ENCODE measurements at places on chromosomes 5 and 9.

DNA sequence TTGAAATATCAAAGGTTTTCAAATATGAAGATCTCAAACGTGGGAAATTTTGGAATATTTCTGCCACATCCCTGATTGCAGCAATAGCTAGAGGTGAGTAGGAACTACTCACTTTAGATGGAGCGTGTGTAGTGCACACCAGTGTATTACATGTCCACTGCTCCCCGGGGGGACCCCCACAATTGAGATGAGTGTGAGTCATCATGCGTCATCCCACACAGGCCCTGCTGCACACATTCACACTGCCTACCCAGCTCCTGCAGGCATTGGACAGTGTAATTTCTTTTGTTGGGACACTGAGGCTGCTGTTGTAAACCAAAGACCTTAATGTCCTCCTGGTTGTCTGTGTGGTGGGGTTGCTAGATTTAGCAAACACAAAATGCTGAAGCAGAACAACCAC is 280.0 kb downstream of the GAS1 start:
- no peak for DNase-seq

- no peak for DNase-seq
Measured at GRCh38 chr5:77725616-77726015, 50.5 kb downstream of the TBCA start.

DNA sequence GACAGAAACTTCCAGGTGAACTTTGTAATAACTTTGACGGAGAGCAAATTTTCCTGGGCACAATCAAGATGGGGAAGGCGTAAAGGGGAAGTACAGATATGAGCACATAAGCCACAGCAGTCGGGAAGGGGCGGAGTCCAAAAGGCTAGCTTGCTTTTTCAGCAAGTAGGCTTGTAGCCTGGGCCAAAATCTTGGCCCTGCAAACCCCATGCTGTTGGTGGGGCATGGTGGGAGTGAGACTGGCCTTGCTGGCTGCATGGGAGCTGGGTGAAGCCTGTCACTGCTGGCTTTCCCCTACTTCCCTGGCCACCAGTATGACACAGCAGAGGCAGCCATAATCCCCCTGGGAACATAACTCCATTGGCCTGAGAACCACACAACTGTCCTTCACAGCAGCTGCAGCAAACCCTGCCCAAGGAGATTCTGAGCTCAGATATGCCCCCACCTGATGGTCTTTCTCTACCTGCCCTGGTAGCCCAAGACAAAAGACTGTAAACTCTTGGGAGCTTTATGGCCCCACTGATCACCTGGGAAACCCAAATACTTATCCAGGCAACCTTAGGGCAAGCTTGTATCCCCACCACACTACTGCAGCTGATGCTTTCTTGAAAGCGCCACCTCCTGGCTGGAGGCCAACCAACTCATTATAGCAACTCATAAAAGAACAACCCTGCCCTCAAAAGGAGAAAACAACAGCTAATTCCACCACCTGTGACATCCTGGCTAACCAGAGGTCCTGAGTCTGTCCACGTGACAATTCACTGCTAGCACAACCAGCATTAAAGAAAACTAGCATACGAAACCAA is 24.0 kb downstream of the DCTN4 start:
- DNase-seq = no peak

GRCh38 chr9:592225-592624 is 249.3 kb upstream of the DMRT1 start:
- no peak for DNase-seq

DNA sequence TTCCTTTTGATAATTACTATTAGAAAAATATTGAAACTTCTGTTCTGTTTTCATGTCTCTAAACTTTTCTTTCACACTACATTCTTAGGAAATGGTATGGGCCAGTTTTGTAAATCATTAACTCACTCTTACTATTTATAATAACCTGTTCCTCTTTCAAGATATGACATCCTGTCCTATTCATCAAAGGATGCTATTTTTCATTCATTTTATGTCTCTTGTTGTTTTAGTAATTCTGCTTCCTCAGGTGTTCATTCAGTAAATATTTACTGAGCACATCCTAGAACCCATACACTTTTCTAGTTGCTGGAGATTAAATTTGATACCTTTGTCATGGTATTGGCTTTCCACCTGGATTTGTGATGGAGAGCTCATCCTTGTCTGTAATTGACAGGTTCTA is 58.0 kb downstream of the GDA start:
- no peak for DNase-seq

DNA sequence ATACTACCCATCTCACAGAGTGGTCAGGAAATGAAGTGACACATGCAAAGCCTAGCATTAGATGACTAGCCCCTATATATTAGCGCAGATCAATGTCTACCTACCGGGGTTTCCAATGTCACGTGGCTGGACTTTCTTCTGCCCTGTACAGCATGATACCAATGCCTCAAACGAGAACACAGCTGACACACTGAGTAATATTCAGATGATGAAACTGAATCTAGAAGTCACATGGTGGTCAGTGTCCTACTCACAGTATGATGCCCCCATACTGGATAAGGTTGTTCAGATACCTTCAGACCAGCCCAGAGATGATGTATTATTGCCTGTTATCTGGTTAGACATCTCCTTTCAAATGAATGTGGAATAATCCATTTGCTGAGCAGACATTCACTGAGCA is 71.1 kb upstream of the FRRS1L start:
- DNase-seq = no peak

DNA sequence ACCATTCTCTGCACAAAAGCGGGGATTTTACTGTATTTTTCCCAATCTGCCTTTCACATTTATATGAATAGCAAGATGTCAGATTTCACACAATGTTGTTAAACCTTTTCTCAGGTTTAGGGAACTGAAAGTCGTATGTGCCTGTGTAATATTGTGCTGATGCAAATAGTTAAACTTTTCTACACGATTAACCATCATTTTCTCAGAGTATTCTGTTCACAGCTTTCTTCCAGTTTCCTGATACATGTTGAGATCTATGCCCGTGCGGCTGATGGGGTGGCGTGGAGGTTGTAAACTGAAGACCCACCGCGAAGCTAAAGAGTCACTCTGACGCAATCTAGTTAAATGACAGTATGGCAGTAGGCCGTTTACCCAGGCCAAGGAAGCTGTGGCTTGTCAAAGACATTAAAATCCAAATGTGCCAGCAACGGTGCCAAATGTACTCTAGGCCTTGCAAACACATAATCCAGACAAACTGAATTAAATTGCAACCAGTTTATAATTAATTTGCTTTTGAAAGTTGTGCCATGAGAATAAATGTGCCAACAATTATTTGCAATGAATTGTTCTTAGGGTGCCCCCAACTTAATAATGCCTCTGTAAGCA is 145.7 kb downstream of the EBF1 start:
- no peak for DNase-seq

DNA sequence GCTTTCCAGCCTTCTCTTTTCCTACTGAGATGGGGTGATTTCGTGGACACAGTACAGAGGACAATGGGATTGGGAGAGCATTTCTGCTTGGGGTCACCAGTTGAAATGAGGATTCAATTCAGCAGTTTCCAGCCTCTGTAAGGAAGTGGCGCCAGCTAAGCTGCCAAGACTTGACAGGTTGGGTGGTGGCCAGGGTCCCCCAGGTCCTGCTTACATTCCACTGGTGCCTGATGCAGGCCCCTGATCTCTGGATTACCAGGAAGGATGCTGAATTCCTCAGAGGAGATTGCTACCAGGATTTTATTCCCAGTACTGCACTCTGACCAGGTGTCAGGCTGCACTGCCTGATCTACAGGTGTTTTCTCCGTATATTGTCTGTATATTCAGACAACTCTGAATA is 119.7 kb downstream of the PSD2 start:
- DNase-seq = no peak

GRCh38 chr5:144566747-144567420 is 396.2 kb downstream of the KCTD16 start:
- no peak for DNase-seq

DNA sequence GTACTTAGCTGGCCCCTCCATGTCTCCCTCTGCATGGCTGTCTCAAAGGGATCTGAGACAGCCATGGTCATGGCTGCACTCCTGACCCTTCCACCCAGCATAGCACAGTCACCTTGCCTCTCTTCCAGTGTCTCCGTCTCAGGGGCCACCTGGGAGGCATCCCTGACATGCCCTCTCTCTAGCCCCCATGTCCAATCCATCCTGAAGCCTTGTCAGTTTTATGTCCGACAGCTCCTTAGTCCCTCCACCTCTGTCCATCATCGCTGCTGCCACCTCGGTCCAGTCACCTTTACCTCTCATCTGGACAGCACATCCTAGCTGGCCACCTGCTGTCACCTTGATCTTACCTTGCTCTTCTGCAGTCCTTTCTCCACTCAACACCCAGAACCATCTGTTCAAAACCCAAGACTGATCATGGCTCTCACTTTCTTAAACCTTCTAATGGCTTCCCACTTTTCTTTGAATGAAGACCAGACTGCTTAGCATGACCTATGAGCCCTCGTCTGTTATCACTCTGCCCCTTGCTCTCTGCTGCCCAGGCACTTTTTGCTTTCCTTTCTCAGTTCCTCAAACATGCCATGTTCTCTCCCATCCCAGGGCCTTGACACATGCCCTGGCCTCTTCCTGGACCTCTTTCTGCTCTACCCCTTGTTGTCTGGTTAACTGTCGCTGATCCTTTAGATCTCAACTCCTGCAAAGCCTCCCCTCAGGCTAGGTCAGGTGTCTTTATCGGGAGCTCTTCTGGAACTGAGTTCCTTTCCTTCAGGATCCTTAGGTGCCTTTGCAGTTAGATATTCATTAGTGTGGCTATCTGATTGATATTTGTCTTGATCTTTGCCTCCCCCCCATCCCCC is 181.8 kb upstream of the PITX1 start:
- no peak for DNase-seq

DNA sequence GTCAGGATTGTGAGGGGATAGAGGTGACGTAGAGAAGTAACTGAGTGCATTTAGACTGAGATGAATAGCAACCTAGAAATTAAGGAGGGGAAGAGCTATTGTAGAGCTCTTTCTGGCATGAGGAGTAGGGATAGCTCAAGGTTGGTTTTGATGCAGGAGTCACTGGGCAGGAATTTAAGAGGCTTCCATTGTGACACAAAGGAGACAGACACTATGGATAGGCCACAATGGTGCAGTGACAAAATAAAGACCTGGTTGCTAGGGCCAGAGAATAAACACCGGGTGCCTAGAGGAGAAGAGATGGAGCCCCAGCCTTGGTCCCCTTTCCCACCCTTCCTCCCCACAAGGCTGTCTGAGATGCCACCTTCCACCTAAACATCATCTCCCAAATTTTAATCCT is at the start of gene SPZ1:
TSS of gene SPZ1 (plus strand) at position 301 of the 400 bp plus-strand sequence. CDS start 214 bp downstream, outside the sequence.
- DNase-seq = no peak

GRCh38 chr5:142311725-142312124 is 13.1 kb downstream of the SPRY4 start:
- no peak for DNase-seq

DNA sequence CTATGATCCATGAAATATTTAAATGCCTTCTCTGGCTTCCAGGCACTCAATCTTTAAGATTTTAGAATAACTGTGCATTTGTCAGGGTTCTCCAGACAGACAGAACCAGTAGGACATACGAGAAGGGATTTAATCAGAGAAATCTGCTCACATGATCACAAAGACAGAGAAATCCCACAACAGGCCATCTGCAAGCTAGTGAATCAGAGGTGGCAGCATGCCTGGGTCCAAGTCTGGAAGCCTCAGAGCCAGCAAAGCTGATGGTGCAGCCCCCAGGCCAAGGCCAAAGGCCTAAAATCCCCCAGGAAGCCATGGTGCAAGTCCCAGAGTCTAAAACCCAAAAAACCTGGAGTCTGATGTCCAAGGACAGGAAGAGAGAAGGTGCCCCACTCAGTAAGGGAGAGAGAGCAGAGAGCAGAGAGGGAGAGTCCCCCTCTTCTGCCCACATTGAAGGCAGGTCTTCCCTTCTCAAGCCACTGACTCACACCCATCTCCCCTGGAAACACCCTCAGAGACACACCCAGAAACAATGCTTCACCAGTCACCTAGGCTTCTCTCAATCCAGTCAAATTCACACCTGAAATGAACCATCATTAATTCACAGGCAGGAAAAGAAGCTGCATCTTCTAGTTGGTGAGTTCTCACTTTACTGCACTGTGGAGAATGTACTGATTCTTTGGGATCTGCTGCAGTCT is 48.7 kb downstream of the CAMSAP1 start:
- DNase-seq = no peak

DNA sequence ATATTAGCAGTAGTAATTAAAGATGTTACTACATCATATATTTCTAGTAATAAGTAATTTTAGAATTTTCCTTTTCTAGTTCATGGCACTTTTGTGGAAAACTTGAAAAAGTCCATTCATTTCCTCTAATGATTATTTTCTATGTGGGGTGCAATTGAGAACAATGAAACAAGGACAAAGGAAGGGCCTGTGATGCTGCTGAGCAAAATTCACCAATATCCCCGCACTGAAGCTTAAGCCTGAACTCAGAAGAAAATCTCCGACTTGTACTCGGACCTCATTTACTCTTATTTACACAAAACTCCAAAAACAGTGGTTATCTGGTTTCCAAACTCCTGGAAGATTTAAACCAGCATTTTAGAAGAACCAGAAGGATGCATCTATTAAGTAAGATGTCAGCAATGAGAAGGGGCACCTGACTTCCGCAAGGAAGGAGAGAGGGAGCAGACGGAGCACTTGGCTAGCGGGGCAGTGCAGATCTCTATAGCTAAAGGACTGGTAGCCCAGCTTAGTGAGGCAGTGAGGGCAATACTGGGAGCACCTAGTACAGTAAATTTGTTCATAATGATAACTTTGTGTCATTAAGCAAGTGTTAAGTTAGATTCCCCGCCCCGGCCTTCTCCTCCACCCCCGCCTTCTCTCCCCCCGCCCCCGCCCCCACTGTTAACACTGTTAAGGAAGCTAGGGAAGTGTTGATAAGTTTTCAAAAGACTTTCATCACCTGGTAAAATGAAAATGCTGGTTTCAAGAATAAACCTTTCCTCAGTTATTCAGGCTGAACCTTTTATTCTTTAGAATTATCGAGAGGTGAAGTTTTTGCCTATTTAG is 123.3 kb downstream of the ZSWIM6 start:
- DNase-seq = no peak

DNA sequence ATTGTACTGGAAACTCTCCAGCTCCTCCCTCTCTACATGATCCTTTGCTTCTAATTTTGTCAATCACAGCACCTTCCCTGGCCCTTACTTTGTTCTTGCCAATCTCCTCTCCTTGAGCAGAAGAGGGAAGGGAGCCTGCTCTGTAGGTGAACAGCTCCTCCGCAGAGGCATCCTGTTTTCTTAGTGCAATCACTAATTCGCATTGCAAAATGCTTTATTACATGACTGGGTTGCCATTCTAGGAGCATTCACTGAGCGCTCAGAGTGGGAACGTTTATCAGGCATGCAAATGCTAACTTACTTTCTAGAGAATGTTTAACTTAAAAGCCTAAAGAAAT is 416 bp upstream of the SNX18 start:
- DNase-seq = no peak

DNA sequence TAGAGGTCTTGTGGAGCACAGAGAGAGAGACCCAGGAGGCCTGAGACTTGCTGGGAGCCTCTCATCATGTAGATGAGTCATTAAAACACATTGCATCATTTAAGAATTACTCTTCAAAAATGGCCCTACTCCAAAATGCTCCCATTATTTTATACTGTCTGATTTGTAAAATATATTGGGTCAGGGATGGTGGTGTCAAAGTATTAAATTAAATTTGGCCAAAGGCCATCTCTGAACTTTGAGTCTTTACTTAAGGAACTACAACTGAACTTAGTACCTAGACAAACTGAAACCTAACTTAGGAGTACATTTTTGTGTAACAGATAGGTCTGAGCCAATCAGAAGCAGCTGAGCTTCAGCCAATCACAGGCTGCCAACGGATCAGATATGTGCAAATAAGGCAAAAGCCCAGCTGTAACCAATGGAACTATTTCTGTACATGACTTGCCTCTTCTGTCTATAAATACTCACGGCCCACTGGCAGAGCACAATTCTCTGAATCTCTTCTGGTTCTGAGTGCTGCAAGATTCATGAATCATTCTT is 657.2 kb downstream of the TLE1 start:
- no peak for DNase-seq

Data from activated naive CD8-positive, alpha-beta T cell treated with anti-CD3 and anti-CD28 coated beads, Interleukin-2, amount 10 ng/mL, durations not matched to agents 7 days and 5 days (primary cell).